ENCODE measurements at places on chromosomes 11 and 22.

DNA sequence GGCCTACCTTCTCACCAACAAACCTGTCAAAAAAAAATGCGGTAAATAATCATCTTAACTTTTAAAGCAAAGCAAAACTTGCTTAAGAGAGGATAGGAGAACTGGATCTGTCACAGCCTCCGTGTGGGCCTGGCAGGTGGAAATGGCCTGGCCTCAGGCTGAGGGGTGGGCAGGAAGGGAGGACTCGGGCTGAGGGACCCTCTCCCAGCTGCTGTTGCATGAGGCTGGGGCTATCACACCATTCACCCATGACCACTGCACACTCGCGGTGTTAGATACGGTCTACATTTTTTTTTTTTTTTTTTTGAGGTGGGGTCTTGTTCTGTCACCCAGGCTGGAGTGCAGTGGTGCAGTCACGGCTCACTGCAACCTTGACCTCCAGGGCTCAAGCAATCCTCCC lies 24.5 kb downstream of the ARHGAP1 start:
- DNase-seq = no peak

- no peak for DNase-seq
These were observed 72.7 kb downstream of the IGLL5 start for GRCh38 chr22:22960307-22960706.

DNA sequence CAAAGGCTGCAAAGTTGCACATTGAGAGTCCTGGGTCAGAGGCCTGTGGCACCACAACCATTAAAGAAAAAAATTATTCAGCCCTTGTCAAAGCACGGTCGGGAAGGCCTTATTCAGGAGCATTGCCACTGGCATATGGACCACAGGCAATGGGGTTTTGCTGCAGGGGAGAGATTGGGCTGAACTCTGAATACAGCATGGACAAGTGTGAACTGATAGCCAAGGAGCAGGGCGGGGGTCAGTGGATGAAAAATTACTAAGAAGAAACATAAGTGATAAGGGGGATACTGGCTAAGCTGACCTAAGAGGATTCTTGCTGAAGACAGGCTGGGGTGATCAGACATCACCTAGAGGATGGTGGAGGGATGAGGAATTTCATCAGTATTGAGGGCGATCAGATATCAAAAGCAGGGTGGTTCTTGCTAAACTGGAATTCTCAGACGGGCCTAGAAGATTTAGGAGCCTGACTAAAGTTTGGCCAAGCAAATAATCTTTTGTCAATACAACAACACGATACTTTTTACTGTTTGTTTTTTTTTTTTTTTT lies 3.3 kb upstream of the DGCR8 start:
- DNase-seq = no peak

DNA sequence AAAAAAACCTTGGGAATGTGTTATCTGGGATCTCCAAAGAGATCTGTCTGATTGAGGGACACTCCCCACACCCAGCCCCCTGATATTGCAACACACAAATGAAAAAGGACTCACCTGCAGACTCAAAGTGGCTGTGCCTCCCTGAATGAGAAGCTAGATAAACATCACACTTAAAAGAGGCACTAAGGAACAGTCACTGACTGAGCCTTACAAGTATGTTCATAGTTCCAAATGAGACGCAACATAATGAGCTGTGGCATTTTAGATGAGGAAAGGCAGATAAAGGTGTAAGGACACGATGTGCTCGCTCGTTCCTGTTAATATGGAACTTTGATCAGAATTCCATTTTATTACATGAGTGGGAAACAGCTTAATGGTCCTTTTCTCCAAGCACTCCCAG lies 21.0 kb upstream of the CFAP300 start:
- DNase-seq = no peak

GRCh38 chr11:72119198-72119597 lies 6.7 kb upstream of the ANAPC15 start:
- no peak for DNase-seq

DNA sequence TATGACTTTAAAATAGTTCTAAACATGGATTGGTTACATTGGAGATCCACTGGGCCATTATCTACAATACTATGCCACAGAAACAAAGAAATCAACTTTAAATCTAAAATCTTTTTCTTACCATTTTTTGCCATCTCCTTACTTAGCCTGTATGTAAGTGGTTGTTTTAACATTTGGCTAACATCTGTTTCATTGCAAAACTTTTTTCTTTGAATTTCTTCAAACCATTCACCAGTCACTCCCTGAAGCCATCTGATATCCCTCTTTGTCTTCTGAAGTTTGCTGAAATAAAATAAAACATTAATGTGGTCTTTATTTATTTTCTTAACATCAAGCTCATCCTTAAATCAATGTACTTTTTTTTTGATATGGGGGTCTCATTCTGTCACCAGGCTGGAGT lies 43.3 kb upstream of the POGLUT3 start:
- no peak for DNase-seq

- DNase-seq = no peak
These were observed 11.7 kb downstream of the BLID start for GRCh38 chr11:122104341-122104740.

GRCh38 chr22:43154887-43155536 lies 3.7 kb downstream of the TSPO start:
- DNase-seq = no peak

DNA sequence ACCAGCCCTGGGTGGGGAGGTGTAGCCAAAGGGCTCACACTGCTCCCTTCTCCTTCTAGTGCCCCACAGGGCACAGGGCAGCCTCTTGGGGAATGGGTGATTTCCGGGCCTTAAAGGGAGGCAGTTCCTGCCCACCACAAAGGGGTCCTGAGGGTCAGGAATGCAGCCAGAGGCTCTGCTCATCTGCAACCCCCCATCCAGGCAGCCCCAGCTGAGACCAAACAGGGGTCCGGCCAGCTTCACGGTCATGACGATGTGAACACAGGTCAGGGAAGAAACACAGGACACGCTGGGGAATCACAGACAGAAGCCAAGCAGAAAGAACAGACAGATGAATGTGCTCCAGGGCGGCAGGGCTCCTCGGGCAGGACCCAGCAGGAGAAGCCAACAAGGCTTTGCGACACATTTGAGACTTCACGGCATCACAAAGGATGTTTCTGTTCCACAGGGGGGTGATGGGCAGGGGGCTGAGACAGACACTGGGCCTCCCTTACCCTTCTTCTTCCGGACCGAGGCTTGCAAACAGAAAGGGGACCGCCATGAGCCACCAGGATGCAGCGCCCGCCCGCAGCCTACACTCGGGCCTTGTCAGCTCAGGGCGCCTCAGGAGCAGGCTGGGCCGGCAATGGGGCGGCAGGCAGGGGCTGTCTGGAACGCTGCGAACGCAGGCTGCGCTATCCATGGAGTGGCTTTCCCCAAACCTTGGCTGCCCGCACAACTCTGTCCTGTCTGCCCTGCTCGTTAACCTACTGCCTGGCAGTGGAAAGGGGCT lies 101.9 kb downstream of the CTTN start:
- no peak for DNase-seq

Data from left hindlimb (tissue), 1 donor.